ENCODE measurements at places on chromosomes 5 and 9.

GRCh38 chr5:132622608-132623007 lies 35.4 kb upstream of the IL13 start:
- DNase-seq: no peak

GRCh38 chr5:57028161-57028560 lies 76.2 kb upstream of the MIER3 start:
- no peak for DNase-seq

DNA sequence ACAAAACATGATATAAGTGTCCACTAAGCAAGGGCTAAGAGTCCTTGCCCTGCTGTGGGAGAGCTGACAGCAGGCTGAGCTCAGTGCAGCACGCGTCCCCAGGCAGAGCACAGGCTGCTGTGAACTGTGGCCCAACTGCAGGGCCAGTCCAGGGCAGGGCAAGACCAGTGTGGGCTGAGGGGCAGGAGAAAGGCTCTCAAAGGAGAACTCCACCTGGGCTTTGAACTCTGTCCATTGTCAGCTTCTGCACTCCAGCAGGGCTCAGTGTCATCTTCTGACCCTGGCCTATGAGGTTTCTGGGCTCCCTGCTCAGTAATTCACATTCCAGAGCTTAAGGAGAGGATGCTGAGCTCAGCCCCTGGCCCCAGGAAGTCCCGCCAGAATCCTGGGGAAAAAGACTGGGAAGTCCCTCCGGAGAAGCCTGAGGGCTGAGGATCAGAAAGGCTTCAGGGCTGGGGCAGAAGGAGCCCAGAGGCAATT lies 37.4 kb downstream of the LHFPL2 start:
- no peak for DNase-seq

GRCh38 chr5:169934990-169935389 lies 45.3 kb downstream of the INSYN2B start:
- DNase-seq: no peak

DNA sequence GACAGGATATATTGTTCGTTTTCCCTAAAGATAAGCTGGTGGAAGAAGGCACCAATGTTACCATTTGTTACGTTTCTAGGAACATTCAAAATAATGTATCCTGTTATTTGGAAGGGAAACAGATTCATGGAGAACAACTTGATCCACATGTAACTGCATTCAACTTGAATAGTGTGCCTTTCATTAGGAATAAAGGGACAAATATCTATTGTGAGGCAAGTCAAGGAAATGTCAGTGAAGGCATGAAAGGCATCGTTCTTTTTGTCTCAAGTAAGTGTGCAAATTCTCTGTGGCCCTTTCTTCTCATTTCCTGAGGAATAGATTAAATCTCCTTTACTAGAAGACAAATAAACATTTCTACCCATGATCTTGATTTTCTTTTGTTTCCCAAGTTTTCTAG lies 38.0 kb downstream of the OSMR start:
- DNase-seq: no peak

DNA sequence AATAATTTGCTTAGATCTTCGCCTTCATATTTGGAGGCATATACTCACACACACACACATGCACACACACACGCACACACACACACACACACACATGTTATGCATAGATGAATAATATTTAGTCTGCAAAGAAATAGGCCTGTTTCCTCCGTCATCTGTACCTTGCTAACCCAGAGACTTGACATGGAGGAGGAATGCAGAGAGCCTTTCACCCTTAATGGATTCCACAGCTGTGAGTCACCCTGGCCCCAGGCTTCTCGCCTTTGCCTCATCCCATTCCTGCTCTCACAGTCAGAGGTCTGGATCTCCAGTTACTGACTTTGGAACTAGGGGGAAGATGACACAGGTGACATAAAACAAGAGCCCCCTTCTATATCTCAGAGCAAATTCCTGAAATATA lies 29.7 kb downstream of the ZNF462 start:
- no peak for DNase-seq

DNA sequence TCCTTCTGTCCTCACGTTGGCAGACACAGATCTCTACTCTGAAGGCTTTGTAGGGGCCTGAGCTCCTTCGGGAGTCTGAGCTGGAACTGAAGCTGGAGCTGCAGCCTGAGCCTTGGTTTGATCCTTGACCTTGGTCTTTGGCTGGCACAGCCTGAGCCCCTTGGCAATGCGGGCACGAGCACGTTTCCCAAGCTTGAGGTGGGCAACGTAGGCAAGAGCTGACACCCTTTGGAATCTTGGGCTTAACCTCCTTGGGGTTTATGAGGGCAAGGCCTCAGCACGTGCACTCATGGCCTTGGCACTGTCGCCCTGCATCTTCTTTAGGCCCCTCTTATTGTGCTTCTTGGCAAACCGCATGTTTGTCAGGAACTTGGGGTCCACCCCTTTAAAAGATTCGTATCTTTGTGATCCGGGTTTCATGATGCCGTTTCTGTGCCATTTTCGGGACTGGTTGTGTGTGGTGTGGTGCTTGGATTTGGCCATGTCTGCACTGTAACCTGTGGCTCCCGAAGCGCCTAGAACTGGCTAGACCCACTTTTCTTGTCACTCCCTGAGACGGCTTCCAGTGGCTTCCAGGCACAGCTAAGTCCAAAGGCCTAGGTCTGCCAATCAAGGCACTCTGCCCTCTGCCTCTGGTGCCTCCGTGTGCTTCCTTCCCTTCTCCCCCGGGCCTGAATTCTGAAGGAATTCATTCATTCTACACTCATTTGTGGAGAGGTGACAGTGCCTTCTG lies 1.4 kb downstream of the SUSD1 start:
- DNase-seq: no peak

- no peak for DNase-seq
Observed at GRCh38 chr5:8137941-8138550, 269.1 kb downstream of the MTRR start.

DNA sequence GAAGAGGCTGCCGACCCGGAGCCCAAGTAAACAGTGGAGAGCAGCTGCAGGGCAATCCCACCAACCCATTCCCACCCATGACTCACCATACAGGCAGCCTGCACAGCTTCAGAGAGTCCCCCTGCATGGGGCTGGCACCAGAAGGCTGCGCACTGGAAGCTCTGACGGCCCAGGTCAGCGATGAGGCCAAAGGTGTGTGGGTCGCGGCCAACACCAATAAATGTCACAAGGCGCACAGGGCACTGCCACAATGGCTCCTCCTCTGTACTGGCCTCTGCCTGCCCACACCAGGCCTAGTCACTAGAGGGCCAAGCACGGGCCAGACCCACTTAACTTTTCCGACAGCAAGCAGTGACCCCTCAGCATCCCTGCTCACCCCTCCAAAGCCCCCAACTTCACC lies 3.0 kb upstream of the SRA1 start:
- no peak for DNase-seq

GRCh38 chr9:33436445-33436844 lies 10.9 kb downstream of the AQP3 start:
- no peak for DNase-seq

DNA sequence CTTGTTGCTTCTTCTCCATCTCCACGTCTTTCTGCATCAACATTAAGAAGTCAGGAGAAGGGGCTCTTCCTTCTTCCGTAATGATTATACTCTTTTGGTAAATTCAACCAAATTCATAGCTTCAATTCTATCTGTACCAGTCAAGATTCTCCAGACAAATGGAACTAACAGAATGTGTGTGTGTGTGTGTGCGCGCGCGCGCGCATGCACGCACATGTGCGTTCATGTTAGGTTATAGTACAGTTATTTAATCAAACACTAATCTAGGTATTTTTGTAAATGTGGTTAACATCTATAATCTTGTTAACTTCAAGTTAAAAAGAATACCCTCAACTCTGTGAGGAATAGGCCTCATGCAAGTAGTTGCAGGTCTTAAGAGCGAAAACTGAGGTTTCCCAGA lies 150.3 kb upstream of the TAS2R1 start:
- no peak for DNase-seq

DNA sequence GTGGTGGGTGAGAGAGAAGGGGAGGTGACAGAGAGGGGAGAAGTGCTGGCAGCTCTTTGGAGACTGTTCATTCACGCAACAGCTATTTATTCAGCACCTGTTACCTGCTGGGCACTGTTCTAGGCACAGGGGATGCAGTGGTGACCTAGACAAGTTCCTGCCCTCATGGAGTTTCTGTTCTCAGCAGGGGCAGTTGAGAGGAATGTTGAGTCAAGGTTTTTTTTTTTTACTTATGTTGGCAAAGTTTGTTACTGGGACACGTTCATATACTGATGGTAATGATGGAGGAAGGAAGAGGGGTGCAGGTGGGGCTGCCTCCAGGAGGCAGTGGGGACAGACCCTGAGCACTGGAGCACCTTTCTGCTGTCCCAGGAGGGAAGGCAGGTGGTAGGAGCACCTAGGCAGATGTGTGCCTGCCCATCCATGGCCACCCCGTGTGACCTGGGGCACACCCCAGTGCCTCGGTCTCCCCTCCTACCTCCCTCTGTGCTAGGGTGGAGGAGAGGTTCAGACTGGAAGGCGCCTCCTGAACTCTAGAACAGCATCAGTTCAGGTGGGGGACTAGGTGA lies 49.4 kb upstream of the SLC25A51 start:
- no peak for DNase-seq

DNA sequence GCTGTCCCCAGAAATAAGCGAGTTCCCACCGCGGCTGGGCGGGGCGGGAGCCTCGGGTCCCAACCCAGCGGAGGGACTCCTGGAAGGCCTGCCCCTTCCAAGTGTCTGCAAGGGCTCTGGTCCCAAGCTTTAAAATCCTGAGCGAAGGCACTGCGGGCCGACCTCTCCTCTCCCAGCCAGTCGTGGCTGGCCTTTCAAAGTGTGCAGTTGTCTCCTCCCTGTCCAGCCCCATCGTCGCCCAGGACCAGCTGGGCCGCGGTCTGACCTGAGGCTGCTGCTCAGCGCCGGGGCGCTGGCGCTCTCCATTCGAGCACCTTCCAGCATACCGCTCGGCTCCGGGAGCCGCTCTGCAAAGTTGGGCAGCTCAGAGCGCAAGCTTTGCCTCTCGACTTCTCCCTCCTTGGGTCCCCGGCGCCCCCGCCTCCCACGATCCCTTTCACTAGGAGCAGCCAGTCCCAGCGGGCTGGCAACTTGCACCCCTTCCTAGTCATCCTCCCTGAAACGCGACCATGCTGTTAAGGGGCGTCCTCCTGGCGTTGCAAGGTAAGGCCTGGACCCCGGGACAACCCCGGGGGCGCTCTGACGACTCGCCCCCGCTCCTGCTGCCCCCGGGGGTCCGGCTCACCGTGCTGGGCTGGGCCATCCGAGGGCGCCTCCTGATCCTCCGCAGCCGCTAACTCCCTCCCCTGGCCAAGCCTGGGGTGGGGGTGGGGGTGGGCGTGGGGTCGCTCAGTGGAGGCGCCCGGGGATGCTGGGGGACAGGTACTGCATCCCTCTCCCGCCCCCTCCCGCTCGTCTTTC lies at the start of gene MAMDC2:
Gene MAMDC2, plus strand, starts transcription at position 160 of the 801 bp plus-strand sequence. Its CDS starts 350 bp downstream, at position 510.
- no peak for DNase-seq

- DNase-seq: no peak
Observed at GRCh38 chr5:135851915-135852845, 17.7 kb downstream of the SLC25A48 start.

DNA sequence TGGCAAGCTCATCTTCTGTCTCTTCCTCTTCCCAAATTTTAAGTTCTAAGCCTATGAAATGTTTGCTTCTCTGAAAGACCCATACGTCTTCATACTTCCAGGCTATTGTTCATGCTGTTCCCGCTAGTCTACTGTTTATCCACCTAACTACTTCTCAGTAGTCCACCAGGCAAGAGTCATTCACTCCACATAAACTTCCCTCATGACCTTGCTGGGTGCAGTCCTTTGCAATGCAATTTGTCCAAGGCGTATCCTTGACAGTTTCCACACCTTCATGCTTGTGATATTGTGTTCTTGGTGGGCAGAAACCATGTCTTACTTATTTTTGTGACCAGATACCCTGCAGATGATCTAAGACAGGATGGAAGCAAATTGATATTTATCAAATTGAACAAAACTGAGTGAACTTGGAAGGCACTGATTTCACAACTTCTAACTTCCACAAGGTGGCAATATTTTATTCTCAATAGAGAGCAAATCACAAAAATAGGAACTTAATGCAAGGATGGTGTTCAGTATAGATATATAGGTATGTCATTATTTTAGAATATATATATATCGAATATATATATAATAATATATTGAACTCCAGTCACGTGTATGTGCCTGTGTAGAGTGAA lies 30.3 kb downstream of the TYRP1 start:
- no peak for DNase-seq

DNA sequence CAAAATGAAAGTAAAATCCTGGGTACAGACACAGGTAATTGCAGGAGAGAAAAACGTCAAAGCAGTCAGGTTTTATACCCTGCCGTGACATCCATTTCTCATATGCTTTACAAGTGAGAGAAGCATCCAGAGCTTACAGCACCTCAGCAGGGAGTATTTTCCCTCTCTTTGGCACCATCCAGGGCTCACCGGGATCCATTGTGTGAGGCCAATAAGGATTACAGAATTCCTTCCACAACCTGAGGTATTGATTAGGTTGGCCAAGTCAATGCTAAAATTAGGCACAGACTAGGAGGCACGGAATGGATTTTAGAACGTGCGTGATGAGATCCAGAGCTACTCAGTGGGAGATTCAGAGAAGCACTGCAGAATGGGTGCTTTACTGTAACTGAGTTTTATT lies 296.6 kb downstream of the FBXL7 start:
- no peak for DNase-seq

DNA sequence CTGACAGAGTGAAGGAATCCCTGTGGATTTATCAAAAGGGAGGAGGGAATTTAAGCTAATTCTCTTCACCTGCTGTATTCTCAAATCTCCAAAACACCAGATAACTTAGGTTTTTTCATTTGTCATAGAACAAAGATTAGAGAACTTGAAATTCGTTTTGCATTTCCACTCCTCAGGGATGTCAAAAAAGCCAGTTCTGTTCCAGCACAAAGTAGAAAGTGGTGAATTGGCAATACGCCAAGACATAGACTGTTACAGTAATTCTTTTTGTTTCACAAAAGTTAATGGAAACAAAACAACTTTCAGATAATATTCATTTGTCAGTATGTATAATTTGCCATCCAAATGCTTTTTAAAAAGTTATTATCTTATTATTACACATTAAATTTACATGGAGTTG lies 15.0 kb downstream of the S1PR3 start:
- DNase-seq: no peak

GRCh38 chr5:42811591-42812446 lies at the start of gene SELENOP:
SELENOP (minus strand) TSS chr5:42811892; CDS start chr5:42808353, 3,539 bp downstream.
- DNase-seq: peak; percentile 83

- DNase-seq: no peak
Observed at GRCh38 chr5:115262011-115262320, 711 bp downstream of the PGGT1B start.

DNA sequence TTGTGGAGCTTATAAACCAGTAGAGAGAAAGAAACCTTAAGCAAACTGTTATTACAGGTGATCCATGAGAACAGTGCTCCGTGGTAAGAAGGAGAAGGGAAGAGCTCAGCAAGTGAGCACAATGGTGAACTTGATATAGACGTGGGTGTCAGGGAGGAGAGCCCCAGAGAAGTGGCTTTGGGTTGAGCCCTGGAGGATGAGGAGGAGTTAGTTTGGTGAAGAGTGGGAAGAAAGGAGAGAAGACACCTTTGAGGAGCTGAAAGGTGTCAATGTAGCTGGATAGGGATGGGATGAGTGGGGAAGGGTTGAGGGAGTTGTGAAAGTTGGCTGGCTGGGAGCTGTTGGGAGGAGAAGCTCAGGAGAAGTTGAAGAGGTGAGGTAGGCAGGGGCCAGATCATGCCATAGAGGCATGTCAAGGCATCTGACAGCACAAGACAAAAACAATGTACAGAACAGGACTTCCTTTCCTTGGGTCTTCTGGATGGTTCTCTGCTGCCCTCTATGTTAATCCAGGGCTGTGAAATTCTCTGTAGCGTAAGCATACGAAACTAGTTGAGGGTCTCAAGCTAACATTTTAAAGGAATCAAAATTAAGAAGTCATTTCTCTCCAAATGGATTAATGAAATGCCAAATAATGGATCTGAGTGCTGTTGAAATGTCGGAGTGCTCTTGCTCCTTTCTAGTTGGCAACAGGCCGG lies 501.9 kb downstream of the KDM4C start:
- no peak for DNase-seq

- DNase-seq: no peak
Observed at GRCh38 chr9:2621722-2622460, at the start of gene VLDLR. VLDLR (plus strand) TSS chr9:2621787; CDS start chr9:2622190, 403 bp downstream.

Measured in NCI-H2029 (cell line).